ENCODE measurements at places on chromosomes 2 and 18. TPM values are rescaled to one million over a fixed set of nuclear protein-coding genes. Genes with fewer than 3 reads are reported as not detected.

- DNase-seq: no peak
Measured at GRCh38 chr2:179669196-179669595, 192.2 kb downstream of the ZNF385B start.

GRCh38 chr2:36951027-36951518 lies 15.3 kb downstream of the STRN start:
- no peak for DNase-seq

The FAM124B gene
- 13.1 TPM for total RNA-seq

The ACTG2 gene
- 637 TPM for total RNA-seq

The TRIP12 gene
- 274 TPM for total RNA-seq

The NEU2 gene
- total RNA-seq: not detected

The VSNL1 gene
- total RNA-seq: 1.7 TPM

Measured in urinary bladder (tissue), 4 donors.